ENCODE measurements at places on chromosomes 5 and 9.

- no peak for DNase-seq
Measured at GRCh38 chr9:114685951-114686350, 4.0 kb upstream of the TEX48 start.

DNA sequence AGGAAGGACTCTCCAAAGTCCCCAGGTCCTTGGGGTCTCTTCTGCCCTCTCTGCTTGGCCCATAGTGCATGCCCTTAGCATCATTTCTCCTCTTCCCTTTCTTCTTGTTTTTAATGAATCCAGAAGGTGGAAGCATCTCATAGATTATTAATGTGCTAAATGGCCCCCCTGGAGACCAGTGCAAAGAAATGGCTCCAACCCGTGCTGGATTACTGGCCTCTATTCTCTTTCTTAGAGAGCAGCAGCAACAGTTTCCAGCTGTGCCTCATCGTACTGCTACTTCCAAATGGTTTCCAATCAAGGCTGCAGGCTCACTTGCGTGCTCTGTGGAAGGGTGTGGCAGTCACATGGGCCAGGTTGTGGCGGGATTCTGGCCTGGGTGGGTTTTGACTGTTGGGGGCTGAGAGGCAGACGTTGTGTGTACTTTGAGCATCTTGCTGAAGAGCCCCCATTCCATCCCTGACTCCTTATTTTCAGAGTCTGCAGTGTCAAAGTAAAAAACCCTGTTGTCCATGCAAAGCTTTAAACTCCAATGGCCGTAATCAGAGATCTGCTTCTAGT is 139.7 kb downstream of the GABBR2 start:
- no peak for DNase-seq

DNA sequence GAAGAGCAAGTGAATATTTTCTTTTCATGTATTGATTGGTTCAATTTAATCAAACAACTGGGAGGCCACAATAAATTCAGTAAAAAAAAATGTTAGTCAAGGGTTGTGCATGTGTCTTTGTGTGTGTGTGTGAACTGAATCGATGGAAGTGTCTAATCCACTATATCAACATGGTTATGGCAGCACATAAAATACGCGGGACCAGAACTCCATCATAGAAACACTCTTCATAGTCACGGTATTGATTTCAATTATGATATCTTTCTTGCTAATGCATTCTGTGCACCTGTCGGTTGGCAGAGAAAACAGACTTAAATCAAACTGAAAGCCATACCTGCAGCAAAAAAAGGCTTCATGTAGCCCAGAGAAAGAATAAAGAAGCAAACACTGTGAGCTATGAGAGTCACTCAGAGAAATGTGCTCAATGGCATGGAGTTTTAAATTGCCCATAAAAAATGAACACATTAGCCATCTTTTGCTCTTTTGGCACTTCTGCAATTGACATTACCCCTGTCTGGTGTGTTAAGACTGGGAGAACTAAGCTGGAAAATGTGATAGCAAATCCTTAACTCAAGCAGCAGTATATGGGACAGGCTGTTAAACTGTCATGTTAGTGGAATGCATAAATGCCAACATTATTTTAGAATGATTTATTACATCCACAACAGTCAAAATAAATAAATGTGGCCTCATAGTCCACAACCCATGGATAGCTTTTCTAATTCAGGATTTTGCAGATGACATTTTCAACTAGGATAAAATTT is 642.4 kb upstream of the C9orf72 start:
- DNase-seq: no peak

- DNase-seq: no peak
Measured at GRCh38 chr5:68849906-68850305, 243.9 kb upstream of the SLC30A5 start.

- peak; percentile 26 for DNase-seq
Measured at GRCh38 chr5:135140446-135141204, 106.6 kb upstream of the PITX1 start.

DNA sequence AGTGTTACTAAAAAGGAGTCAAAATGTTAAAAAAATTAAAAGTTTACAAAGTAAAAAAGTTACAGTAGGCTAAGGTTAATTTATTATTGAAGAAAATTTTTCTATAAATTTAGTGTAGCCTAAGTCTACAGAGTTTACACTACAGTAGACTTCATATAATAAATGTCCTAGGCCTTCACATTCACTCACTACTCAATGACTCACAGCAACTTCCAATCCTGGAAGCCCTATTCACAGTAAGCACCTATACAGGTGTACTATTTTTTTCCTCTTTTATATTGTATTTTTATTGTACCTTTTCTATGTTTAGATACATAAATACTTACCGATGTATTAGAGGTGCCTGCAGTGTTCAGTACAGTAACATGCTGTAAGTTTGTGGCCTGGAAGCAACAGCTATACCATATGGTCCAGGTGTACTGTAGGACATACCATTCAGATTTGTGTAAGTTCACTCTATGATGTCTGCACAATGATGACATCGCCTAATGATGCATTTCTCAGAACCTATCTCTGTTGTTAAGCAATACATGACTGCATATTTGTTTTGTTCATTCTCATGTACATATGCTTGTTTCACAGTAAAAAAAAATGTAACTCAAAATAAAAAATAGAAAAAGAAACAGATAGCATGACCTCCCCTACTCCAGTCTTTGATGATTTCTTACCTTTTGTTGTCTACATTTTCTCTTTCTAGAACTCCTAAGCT is 64.7 kb downstream of the NR3C1 start:
- DNase-seq: no peak

All from SIG-M5 (cell line).